Activated CD4-positive, alpha-beta T cell treated with anti-CD3 and anti-CD28 coated beads for 24 hours (primary cell): ENCODE measurements at places on chromosomes 12 and 14.

GRCh38 chr14:53882684-53883083 lies 73.9 kb downstream of the BMP4 start:
- DNase-seq, result no peak

- DNase-seq, result no peak
Observed at GRCh38 chr12:55246159-55246558, 1.8 kb downstream of the OR6C74 start.

- no peak for DNase-seq
Observed at GRCh38 chr12:30746190-30746589, 8.6 kb downstream of the CAPRIN2 start.

DNA sequence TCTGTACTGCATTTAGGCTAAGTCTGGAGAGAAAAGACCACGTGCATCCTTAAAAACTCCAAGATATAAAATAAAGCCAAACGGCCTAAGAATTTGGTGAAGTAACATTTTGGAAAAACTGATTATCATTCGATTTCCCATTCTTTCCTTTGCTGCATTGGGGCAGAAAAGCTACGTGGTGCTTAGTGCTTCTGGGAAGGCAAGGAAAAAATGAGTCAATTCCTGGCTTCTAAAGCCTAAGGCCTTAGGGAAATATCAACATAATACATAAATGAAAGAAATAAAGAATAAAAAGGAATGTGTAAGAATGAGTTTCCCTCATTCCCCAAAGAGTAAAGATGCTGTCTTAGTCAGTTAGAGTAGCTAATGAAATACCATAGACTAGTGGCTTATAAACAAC lies 520.5 kb downstream of the GLT1D1 start:
- no peak for DNase-seq

- DNase-seq, result no peak
Observed at GRCh38 chr14:22838631-22839041, 2.3 kb downstream of the MMP14 start.

DNA sequence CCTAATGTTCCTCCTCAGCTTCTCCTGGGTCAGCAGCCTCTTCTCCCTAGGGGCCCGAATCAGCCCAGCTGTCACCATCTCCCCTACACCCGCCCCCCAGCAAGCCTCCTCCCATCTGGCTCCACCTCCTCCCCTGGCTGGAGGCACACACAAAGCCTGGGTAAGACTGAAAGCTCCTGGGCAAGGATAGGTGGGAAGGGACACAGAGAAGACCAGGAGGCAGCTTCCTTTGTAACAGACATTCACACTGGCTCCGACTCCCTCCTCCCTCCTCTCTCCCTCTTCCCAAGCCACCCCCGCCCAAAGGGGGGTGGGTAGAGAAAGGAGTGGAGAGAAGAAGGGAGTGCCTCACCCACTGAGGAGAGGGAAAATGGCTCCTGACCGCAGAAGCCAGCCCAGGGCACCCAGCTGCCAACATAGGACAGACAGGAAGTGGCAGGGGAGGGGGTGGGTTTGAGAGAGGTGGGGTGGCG lies 4.0 kb downstream of the CHD4 start:
- DNase-seq, result no peak

- no peak for DNase-seq
Observed at GRCh38 chr12:26435069-26435404, 239.7 kb downstream of the SSPN start.

GRCh38 chr14:68621400-68622365 lies 171.2 kb downstream of the ZFP36L1 start:
- DNase-seq, result no peak

DNA sequence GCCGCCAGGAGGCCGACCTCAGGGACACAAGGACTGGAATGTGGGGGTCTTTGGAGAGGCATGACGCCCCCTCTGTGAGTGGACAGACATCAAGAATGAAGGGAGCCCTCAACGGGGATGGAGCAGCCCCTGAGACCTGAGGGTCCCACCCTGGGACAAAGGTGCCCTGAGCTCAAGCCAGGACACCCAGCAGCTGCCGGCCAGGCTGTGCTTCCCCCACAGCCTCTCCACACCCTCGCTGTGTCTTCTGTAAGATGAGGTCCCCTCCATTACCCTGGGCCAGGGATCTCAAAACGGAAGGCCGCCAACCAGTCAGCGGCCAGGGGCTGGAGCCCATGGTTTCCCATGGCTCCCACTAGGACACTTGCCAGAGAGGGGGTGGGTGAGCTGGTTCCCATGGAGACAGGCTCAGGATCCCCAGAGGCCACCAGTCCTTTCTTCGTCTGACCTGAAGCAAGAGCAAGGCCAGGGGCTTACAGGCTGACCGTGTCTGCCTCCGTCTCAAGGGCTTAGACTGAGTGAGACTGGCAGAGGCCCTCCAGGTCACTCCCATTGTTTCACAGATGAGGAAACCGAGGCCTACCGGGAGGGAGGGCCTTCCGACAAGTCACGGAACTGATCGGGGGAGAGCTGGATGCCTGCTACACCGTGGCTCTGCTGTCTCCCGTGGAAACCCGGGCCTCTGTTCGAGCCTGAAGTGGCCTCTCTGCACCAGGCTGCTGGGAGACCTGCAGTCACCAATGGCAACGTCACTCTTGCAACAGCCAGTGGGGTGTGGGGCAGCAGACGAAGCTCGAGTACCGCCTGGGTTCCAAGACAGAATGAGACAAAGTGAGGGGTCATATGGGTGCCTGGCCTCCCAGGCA lies 91.7 kb upstream of the DIO3 start:
- no peak for DNase-seq

- DNase-seq, result no peak
Observed at GRCh38 chr12:29428633-29429032, 47.7 kb upstream of the ERGIC2 start.

DNA sequence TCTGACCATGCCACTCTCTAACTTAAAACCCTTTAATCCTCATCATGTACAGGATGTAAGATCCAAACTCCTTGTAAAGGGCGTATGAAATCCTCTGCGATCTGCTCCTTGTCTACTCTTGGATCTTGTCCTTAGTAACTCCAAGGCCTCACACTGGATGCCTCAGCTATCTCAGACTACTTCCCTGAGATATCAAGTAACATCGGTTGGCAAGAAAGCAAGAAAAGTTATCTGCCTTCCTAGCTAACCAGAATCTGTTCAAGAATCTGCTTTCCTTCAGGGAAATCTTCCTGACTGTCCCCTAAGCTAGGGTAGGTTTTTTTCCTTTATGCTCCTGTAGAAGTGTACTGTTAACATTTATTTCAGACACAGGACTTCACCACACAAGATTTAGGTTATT lies 82.6 kb downstream of the TAOK3 start:
- DNase-seq, result no peak

GRCh38 chr12:131830335-131830913 lies 2.2 kb downstream of the MMP17 start:
- DNase-seq, result no peak

GRCh38 chr12:46107591-46107990 lies 117.2 kb upstream of the SCAF11 start:
- DNase-seq, result no peak

- no peak for DNase-seq
Observed at GRCh38 chr12:5343711-5344110, 88.2 kb upstream of the NTF3 start.

- no peak for DNase-seq
Observed at GRCh38 chr12:68771223-68771925, 25.4 kb downstream of the SLC35E3 start.

DNA sequence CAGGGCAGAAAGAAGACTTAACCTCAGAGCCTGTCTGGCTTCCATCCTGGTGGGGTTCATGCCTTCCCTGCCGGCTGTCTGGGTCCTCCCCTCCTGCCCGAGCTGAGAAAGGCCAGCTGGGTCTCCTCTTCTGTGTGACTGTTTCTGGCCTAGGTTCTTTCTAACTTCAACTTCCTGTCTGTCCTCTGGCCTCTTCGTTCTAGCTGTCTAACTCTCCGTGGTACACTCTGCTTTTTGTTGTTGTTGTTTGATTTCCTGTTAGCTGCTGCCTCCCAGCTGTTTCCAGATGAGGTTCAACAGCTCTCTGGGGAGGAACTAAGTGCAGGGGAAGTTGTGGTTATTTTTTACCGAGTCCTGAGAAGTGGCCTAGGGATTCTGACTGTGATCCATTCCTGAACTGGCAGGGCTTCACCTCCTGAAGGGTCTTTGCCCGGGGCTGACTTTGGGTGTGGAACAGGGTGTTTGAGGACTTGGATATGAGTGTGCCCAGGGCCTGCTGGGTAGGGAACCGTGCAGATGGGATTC lies 3.2 kb downstream of the MLXIP start:
- DNase-seq, result no peak

GRCh38 chr12:93415723-93416464 lies 25.9 kb downstream of the UBE2N start:
- no peak for DNase-seq

DNA sequence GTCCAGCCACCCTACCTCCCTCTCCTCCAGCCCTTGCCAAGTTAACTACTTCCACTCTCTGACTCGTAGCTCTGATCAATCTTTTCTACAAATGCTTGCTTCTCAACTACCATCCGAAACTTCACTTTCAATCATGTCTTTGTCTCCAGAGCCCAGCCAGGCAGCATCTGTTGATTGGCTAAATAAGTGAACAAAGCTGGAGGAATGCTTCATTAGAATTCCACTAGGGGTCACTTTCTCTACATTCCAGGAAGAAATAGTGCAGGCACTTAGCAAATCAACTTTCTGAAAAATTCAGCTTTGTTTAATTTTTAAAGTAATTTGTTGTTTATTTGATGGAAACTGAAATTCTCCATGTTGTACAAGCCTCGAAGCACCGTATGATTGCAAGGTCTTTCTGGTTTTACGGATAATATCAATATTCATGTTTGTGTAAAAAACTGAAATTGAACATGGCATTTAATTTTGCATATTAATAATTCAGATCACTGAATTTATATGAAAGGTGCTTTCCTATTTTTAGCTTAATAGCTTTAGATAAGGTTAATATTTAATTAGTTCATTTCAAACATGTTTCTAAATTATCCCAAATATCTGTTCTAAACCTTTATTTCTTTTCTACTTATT lies 32.4 kb upstream of the HELB start:
- no peak for DNase-seq

- DNase-seq, result no peak
Observed at GRCh38 chr12:51971679-51972421, 20.4 kb downstream of the ACVR1B start.

GRCh38 chr14:38442208-38442607 lies 186.3 kb upstream of the CLEC14A start:
- no peak for DNase-seq

DNA sequence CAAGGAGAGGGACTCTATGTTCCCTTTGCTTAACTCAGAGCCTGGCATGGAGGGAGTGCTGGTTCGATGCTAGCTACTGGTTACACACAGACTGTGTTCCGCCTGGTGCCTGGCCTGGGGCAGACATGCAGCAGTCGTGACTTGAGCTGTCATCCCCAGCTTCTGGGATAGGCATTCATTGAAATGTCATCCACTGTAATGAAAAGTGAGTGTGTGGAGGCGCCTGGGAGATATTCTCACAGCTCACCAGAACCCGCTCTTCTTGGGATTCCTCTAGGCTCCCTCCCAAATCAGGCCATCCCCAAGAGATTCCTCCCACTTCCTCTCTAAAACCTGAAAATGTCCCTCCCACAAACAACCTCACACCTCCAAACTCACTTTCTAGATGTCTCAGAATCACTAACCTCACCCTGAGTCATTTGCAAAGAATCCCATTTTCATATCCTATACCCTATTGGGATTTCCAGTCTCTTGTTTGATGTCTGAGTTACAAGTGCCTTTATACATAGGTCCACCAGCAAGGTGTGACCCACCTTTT lies 82.8 kb downstream of the CRACR2A start:
- DNase-seq, result no peak

GRCh38 chr14:98976271-98976670 lies 295.7 kb downstream of the BCL11B start:
- no peak for DNase-seq

DNA sequence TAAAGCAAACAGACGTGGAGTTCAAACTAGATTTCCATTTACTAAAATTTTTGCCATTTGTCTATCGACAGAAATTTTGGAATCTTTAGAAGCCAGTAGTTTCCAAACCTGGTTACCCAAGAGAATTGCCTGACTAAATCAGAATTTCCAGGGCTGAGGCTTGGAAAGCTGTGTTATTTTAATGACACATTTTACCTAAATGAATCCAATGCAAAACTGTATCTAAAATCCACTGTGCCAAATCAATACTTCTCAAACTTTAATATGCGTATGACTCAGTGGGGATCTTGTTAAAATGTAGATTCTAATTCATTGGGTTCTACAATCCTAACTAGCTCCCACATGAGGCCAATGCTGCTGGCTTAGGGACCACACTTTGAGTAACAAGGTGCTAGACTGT lies 35.0 kb upstream of the TC2N start:
- DNase-seq, result no peak

DNA sequence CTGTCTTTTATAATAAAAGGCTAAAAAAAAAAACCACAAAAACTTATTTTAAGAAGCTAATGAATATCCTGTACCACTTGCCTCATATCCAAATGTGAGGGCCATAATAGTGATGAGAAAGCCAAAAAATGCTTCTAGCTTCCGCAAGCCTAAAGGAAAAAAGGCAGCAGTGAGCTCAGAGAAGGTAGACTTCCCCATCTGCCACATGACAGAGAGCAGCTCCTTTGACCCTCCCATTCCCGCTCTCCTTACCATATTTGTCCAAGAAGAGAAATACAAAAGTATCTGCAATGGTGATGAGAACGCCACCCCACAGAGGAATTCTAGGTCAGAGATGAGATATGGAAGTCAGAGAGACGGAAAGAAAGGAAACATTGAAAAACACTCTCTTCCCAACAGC lies 27.1 kb downstream of the SLC11A2 start:
- no peak for DNase-seq

DNA sequence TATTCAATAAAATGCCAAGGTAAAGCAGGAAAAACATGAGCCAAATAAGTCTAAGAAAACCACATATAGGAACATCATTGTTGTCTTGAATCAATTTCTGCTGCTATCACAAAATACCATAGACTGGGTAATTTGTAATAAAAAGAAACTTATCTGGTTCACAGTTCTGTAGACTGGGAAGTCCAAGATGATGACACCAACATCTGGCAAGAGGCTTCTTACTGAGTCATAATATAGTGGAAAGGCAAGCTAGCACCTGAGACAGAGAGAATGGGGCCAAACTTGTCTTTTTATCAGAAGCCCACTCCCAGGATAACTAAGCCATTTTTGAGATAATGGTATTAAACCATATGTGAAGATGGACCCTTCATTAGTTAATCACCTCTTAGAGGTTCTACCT lies 975.9 kb downstream of the FLRT2 start:
- no peak for DNase-seq

DNA sequence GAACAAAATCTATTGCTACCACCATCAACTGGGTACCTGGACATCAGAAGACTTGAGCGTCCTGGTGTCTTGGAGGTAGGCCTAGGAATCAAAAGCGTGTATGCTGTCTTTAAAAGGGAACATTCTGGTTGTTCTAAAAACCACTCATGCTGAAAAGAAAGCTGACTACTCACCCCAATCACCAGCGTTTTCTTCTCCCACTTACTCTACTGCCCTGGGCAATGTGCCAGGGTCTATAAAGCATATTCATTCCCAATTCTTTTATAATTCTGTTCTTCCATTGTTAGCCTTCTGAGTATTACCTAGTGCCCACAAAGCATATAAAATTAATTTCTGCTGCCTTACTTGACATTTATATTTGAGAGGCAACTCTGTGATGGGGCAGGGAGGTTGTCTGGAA lies 133.4 kb downstream of the KCNA5 start:
- DNase-seq, result no peak
